Right hindlimb (tissue), 1 donor: ENCODE measurements at places on chromosomes 16 and 17.

GRCh38 chr16:51542981-51543815 is 392.1 kb upstream of the SALL1 start:
- peak; percentile 85 for DNase-seq

DNA sequence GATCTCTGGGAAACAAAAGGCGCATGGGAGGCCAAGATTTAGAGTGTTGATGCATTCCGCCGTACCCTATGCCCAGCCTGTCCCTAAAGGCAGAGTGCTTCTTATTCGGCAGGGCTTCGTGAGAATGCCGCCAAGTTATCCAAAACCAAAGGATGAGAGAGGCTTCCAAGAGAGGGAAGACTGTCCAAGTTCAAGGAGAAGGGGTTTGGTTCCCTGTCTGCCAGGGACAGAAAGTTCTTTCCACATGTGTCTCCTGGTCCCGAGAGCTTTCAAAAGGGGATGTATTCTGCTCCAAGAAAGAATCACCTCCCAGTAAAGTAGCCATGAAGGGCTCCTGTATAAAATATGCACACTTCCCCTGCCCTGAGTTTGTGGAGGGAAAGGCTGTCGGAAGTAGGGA is 42.1 kb upstream of the CLEC18A start:
- no peak for DNase-seq

DNA sequence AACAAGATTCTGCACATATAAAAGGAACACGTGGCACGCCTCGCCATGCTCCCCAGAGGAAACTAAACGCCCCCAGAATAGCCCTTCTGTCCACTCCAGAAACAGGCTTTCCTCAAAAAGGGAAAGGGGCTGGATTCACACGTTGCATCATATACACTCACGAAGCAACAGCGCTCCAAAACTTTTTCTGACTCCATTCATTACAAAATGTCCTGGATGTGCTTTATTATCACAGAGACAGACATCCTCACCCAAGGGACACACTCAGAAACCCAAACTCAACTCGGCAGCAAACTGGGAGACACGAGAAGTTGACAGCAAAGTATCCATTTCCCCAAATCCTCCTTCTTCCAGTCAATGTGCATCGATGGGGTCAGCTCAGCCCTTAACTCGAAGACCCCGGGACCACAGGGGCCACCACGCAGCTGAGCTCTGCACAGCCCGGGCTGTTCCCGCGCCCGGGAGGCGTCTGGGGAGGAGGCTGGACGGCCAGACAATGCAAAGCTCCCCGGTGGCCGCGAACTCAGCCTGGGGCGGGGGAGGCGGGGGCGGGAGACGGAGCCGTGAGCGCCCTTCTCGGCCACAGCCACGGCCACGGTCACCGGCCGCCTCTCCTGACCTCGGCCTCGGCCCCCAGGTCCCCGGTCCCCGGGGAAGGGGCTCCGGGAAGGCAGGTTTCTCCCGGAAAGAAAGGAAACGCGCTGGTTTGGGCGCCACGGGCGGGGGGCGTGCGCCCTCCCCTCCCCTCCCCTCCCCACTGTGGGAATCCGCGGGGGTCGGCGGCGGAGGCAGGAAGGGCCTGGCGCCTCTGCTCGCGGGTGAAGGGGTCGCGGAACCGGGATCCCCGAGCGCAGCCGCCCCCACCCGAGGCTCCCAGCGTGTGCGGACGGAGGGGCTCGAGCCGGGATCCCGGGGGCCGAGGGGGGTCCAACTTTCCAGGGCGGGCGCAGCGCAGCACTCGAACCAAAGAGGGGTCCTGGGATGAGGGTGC is 1.2 kb downstream of the NXN start:
- DNase-seq: peak; percentile 60

DNA sequence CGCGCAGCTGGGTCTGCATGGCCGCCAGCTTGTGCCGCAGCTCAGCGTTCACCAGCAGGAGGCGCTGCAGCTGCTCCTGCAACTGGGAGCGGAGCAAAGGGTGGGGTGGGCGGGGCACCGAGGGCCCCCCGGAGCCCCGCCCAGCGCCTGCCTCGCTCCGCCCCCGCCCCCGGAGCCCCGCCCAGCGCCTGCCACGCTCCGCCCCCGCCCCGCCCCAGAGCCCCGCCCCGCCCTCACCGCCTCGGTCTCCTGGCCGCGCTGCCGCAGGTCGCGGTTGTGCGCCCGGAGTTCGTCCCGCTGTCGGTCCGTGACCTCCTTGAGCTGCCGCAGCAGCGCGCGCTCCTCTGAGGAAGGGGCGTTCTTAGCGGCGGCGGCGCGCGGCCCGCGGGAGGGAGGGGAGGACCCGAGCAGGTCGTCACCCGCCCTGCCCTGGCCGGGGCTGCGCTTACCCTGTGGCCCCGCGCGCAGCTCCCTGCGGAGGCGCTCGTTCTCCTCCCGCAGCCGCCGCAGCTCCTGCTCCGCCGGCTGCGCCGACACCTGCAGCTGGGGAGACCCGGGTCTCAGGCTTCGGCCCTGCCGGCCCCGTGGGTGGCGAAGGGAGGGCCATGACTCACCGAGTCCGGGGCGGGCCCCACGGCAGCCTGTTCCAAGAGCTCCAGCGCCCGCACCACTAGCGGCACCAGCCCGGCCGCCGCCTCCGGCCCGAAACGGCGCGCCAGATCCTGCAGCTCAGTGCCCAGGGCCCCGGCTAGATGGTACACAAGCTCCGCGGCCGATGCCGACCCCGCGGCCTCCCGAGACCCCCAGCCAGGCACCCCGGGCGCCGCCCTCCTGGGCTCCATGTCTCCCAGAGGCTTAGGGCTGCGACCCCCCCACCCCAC is 463 bp downstream of the RILP start:
- DNase-seq: peak; percentile 95
